ENCODE measurements at places on chromosomes 5 and 9. TPM values are rescaled to one million over a fixed set of nuclear protein-coding genes. Genes with fewer than 3 reads are reported as not detected.

TTC33 gene
- total RNA-seq, result 13.7 TPM

CATSPER3 gene
- 0.11 TPM for total RNA-seq

F2R gene
- 22.5 TPM for total RNA-seq

SHC3 gene
- total RNA-seq, result under 0.01 TPM

COX7C gene
- 292 TPM for total RNA-seq

IL9 gene
- not detected for total RNA-seq

SLC6A19 gene
- not detected for total RNA-seq

RLN1 gene
- total RNA-seq, result not detected

IRX2 gene
- 5.3 TPM for total RNA-seq

ITK gene
- not detected for total RNA-seq

NTRK2 gene
- not detected for total RNA-seq

DBH gene
- not detected for total RNA-seq

LOX gene
- 26.4 TPM for total RNA-seq

ENTREP1 gene
- not detected for total RNA-seq

TTC23L gene
- not detected for total RNA-seq
